ENCODE measurements at places on chromosomes 6 and 20.

DNA sequence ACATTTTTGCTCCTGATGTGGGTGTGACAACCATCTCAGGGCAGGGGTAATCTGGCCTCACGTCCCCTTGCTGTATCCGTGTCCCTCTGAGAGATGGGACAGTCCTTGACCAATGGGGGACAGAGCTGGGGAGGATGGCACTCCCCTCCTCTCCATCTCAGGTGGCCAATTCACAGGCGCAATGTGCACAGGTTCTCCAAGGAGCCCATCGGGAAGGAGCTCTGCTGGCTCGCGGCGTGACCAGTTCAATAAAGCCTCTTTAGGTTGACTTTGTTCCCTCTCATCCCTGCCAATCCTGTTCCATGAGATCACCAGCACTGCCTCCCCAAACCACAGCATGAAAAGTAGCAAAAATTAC lies 196.3 kb upstream of the SLC24A3 start:
- DNase-seq, result no peak

GRCh38 chr6:6657820-6658217 lies 69.3 kb downstream of the LY86 start:
- no peak for DNase-seq

DNA sequence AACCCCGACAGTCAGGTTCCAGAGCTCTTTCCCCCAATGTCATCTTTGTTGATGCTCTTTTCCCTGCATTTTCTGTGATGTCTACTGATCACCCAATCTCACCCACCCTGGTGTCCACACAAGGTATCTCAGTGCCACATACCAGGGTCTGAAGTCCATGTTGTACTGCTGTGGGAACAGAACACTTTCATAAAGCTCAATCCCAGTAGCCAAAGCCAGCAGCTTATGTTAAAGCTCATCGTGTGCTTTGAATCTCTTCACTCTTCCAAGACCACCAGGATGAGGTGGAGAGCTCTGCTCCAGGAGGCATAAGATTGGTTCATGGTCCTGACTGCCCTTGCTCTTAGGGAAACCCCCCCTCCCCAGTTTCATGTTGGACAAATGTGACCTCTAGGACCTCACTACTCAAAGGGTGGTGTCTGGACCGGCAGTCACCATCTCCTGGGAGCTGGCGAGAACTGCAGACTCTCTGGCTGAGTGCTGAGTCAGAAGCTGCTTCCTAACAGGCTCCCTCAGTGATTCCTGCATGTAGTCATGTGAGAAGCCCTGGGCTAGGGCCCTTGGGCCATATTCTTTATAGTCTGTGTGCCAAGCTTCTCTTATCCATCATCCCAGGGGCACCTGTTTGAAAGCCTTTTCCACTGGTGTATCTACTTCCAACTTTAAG lies 13.4 kb upstream of the CPNE5 start:
- DNase-seq, result no peak

DNA sequence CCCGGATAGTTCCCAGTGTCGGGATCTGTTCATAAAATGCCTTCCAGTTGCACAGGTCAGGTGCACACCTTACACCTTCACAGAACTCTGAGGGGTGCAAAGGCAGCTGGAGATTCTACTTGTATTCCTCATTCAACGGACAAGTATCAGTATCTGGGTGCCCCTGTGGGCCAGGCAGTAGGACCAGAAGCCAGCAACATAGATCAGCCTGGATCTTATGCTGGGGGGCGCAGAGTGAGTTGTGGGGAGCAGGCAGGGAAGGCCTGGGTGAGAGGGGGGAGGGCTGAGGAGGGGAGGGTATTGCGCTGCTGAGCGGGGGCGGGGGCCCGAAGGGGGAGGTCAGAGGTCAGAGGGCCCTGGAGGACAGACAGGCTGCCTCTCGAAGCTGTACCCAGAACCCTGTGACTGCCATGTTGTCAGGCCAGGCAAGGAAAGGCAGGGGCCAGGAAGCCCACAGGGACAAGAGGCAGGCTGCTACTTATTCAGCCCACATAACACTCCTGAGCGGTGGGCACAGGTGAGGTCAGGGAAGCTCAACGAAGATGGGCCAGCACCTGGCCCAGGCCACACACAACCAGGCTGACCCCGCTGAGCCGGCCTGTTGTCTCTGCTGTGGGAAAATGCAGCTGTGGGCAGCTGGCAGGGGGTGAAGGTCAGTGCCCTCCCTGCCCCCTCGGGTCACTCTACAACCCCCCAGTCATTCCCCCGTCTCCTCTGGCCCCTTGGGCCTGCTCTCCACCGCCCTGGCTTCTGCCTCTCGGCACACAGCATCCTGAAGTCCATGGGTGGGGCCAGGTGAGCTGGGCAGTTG lies 1.1 kb downstream of the OPRL1 start:
- DNase-seq, result no peak

DNA sequence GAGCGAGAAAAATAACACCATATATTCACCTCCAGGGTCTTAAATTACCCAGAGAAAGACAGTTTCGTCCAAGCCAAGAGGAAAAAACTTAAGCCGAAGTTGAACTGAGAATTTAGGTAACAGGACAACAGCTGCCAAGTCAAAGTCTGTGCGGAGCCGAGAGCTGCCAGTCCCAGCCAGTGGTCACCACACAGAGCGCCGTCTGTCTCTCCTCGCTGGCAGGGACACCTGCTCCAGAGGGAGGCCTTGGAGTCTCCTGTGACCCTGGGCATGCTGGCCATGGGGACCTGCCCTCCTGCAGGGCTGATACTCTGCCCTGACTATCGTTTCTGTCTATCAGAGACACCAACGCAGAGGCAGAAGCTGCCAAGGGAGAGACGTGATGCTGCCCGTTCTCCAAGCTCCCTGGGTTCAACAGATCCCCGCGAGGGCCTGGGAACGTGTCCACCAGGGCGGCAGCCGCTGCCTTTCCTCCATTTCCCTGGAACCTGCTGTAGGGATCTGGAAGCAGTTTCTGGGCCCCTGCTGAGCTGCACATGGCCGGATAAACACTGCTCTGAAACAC lies 341.3 kb downstream of the SMOC2 start:
- no peak for DNase-seq

- no peak for DNase-seq
These were observed 959.9 kb upstream of the FLRT3 start for GRCh38 chr20:15297059-15297875.

DNA sequence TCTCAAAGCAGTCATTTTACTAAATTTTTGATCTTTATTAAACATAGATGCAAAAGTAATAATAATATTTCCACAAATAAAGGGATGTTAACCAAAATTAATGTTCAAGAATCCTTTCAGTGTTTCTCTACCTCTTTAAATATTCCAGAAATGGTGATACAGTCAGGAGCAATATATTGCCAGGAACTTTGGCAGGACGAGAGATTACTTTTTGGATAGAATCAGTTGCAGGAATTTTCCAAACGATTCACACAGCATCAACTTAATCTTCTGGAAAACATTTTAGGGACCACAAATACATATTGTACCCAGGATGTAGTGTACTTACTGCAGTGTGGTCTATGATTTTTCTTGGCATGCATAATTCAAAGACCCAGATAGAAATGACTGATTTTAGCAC lies 125.7 kb downstream of the LAMA2 start:
- DNase-seq, result no peak

GRCh38 chr20:41318271-41318649 lies 729 bp upstream of the ZHX3 start:
- DNase-seq, result no peak

- no peak for DNase-seq
These were observed 93.5 kb downstream of the TMEM170B start for GRCh38 chr6:11631008-11631407.

- DNase-seq, result no peak
These were observed 149.4 kb downstream of the CD24 start for GRCh38 chr6:106825156-106825555.

GRCh38 chr20:61371501-61372136 lies 119.6 kb downstream of the CDH4 start:
- no peak for DNase-seq

DNA sequence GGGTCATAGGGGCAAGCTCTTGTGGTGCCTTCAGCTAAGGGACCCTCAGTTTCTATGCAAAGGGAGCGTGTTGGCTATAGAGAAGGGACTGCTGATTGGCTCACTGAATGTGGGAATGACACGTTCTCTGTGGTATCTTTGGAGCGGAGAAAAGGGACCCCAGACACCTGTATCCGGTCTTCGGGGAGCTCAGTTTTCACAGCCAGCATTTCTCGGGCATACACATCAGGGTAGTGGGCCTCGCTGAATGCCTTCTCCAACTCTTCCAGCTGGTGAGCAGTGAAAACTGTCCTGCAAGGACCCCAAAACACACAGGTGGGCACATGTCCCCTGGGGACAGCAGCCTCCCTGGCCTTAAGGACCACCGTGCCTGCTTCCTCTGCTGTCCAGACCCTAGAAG lies 3.3 kb downstream of the VSX1 start:
- DNase-seq, result no peak

GRCh38 chr6:87762116-87762515 lies 60.1 kb upstream of the AKIRIN2 start:
- no peak for DNase-seq

GRCh38 chr6:139982195-139982594 lies 607.7 kb upstream of the CITED2 start:
- no peak for DNase-seq

DNA sequence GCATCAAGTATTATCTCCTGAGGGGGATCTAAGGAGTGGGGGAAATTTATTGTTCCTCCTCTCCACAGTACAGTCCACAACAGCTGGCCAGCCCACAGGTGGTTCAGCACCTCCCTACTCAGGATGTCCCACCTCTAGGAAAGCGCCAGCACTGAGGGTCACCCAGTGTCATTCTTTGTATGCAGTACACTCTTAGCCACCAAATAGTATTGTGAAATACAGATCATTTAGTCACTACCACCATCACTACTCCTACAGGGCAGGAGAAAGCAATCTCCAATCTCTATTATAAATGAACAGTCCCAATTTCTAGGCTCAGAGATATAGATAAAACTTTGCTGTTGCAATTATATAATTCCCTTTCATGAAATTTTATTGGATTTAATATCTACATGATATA lies 6.3 kb upstream of the ZNF76 start:
- no peak for DNase-seq

DNA sequence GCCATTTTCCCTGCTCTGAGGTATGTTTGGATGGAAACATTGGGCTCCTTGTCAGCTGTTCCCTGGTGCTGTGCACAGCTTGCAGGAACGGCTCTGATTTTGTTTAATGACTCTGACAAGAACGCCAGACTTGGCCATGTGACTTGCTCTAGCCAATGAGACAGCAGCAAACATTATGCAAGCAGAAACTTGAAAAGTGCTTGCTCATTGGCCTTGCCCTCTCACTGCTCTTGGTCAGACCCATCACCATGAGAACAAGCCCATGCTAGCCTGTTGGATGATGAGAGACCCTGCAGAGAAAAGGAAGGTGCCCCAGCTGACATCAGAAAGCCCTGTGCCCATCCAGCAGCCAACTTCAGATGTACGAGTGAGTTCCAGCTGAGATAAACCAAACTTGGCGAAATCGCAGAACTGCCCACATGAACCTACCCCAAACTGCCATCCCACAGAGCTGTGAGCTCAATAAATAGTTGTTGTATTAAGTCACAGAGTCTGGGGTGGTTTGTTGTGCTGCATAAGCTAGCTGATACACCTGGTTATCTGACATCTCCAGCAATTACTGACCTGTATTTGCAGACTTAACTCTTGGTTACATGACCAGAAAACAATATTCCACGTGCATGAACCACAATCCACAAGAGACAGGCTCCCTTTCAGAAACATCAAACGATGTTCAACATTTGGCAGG lies 96.9 kb downstream of the JPH2 start:
- DNase-seq, result peak; percentile 57

DNA sequence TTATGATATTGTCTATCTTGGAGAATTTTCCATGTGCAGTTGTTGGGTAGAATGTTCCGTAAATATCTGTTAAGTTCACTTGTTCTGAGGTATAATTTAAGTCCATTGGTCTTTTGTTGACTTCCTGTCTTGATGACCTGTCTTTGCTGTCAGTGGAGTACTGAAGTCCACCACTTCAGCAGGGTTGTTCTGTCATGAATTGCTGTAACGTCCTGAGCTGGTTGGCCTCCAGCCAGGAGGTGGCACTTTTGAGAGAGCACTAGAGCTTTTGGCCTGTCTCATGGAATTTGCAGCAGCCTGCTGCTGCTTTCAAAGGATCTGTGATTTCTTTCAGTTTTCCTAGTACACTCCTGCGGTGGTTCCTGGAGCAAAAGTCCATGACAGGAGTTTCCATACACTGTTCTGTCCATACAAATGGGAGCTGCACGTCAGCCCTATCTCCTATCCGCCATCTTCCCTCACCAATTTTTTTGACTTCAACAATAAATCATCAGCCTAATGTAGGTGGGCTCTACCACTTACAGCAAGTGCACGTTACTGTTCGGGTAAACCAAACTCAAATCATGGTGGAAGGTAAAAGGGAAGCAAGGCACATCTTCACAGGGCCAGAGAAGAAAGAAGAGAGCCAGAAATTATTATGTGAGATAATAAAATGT lies 46.9 kb upstream of the TRERF1 start:
- DNase-seq, result no peak

DNA sequence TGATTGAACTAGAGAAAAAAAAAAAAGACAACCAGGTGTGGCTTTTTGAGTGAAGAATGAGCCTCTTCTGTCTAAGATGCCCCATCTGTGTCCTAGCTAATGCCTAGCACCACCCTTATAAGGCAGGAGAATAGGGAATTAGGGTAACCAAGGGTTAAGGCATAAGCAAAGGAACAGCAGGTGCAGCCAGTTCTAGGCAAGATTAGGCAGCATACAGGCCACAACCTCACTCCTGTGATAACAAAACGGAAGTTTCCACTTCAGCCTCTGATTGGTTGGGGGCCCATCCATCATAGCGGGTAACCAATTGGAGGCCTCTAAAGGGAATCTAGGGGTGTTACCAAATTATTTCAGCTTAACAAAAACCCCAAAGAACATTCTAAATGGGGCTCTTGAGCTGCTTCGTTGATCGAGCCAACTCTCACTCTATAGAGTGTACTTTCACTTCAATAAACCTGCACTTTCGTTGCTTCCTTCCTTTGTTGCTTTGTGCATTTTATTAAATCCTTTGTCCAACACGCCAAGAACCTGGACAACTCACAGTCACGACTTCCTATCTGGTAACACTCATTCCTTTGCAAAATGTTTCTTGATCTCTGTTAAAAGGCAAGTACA lies 61.9 kb upstream of the TAGAP start:
- peak; percentile 92 for DNase-seq

- DNase-seq, result no peak
These were observed 140.4 kb upstream of the TENT5A start for GRCh38 chr6:81892891-81893290.

- DNase-seq, result no peak
These were observed 41.0 kb downstream of the STK35 start for GRCh38 chr20:2142649-2143048.

- no peak for DNase-seq
These were observed 57.0 kb downstream of the BMP7 start for GRCh38 chr20:57209413-57209812.

- no peak for DNase-seq
These were observed 8.7 kb upstream of the GTF3C6 start for GRCh38 chr6:110949679-110950285.

- DNase-seq, result no peak
These were observed 86.4 kb upstream of the RIPOR2 start for GRCh38 chr6:25022140-25022553.

- DNase-seq, result no peak
These were observed 6.4 kb downstream of the CST3 start for GRCh38 chr20:23631226-23631822.

- no peak for DNase-seq
These were observed 33.0 kb downstream of the PIM1 start for GRCh38 chr6:37202788-37203491.

- no peak for DNase-seq
These were observed 2.8 kb upstream of the TMEM30A start for GRCh38 chr6:75287424-75287823.

- DNase-seq, result no peak
These were observed 35.0 kb downstream of the MYLK4 start for GRCh38 chr6:2715737-2716136.

Measured in GM12878 (cell line).